ENCODE measurements at places on chromosomes 12 and 14.

DNA sequence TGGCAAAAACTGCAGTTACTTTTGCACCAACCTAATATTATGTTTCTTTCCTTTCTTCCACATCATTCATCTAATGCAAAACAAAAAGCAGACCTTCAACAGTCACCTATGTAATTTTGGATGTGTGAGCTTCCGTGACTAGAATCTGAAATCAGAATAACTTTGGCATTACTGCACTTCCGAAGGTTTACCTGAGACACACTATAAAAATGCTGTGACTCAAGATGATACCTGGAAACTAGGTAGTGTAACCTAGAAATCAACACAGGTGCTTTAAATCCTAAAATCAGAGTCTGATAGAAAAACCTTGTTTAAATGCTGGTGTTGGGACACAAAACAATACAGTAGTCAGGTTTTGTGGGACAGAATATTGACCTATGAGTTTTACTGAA is 2.2 kb downstream of the BTBD7 start:
- DNase-seq, result no peak

DNA sequence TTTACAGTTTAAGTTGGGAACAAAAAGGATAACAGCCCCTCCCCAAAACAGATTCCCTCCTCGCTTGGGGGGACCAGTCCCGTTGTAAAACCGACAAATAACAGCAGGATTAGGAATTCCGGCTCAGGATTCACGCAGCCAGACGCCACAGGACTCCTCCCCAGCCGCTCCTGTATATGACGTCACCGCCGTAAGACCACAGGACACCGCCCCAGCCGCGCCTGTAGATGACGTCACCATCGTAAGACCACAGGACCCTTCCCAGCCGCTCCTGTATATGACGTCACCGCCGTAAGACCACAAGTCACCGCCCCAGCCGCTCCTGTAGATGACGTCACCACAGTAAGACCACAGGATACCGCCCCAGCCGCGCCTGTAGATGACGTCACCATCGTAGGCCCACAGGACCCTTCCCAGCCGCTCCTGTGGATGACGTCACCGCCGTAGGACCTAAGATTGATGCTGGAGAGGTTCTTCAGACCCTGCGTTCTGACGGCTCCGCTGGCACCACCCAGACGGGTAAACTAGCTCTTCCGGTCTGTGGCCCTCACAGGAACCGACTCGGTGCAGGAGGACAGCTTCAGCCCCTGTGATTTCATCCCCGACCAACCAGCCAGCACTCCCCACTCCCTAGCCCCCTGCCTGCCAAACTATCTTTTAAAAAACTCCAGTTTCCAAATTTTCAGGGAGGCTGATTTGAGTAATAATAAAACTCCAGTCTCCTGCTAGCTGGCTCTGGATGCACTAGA is 43.9 kb upstream of the FBRSL1 start:
- DNase-seq, result peak; percentile 45

DNA sequence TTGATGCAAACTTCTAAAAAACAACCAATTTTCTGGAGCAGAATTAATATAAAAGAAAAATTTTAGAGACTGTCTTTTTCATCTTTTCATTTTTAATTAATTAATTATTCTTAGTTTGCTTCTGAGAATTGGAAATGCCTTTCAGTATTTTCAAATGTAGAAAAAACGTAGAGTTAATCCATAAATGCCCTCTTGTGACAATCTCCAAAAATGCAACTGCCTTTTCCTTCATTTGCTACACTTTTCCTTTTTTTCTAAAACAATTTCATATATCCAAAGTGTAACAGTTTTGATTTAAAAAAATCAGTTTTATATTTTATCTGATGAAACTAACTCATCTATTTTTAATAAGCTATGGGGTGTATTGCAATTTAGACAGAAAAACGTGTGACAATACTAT is 409.3 kb downstream of the PRKD1 start:
- DNase-seq, result peak; percentile 2

- DNase-seq, result no peak
Measured at GRCh38 chr12:82893896-82894295, 207.2 kb downstream of the TMTC2 start.

GRCh38 chr14:50242566-50243310 is 11.4 kb upstream of the SOS2 start:
- no peak for DNase-seq

- no peak for DNase-seq
Measured at GRCh38 chr12:132634411-132634990, 15.9 kb downstream of the P2RX2 start.

DNA sequence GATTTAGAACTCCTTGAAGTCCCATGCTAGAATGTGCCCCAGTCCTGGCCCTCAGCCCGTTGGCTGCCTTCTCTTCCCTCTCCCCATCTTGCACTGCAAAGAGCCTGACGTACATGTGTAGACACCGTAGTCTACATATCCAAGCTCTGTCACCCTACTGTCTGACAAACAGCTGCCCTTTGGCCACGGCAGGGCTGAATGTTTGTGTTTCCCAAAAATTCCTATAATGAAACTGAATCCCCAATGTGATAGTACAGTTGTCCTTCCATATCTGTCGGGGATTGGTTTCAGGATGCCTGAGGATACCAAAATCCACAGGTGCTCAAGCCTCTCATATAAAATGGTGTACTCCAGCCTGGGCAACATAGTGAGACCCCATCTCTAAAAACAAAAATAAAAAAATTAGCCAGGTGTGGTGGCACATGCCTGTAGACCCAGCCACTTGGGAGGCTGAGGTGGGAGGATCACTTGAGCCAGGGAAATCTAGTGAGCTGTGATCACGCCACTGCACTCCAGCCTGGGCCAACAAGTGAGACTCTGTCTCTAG is 12.3 kb upstream of the TFCP2 start:
- DNase-seq, result no peak

- DNase-seq, result no peak
Measured at GRCh38 chr12:102504280-102504679, 23.9 kb upstream of the IGF1 start.

DNA sequence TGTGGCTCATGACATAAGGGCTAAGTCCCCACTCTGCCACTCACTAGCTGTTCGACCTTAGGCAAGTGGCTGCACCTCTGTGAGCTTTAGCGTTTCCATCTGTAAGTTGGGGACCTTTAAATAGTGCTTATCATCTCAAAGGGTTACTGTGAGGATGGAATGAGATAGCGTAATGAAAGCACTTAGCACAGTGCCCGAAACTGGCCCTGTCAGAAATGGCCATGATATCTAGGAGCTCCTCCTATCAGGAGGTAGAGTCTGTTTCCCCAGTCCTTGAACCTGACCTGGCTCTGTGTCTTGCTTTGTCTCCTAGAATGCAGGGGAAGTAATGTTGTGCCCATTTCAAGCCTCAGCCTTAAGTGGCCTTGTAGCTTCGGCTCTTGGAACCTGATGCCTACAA is 211.0 kb downstream of the RBM19 start:
- no peak for DNase-seq

DNA sequence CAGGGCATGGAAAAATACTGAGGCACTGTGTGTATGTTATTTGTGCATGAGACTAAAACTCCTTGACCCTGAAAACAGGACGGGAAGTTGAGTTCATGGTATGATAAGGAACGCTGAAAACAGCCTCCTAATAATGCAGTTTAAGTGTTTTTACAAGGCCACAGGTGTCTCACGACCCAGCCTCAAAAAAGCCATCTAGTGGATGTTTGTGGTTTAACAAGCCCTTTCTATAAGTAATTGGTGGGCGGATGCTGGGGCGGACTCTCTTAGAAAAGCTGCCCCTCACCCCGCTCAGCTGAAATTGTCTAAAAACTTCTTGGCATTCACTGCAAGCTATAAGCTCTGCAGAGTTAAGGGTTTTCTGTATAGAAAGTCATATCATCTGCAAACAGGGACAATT is 184.5 kb downstream of the NUBPL start:
- DNase-seq, result no peak

DNA sequence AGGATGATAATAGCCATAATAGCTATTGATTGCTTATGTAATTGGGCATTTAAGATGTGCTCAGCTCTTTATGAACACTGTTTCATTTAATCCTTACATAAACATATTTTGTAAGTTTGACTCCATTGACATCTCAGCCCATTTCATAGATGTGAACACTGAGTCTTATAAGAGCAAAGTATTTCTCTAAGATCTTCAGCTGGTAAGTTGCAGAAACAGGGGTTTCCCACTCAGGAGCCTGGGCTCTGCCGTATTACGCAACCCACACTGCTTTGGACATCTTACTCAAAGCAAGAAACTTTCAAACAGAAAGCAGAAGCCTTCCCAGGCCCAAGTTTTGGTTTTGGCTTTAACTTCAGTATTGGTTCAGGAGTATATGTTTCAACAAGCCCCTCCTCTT is 705.1 kb downstream of the MED13L start:
- DNase-seq, result no peak

GRCh38 chr14:61048640-61049039 is 67.6 kb downstream of the SLC38A6 start:
- no peak for DNase-seq

DNA sequence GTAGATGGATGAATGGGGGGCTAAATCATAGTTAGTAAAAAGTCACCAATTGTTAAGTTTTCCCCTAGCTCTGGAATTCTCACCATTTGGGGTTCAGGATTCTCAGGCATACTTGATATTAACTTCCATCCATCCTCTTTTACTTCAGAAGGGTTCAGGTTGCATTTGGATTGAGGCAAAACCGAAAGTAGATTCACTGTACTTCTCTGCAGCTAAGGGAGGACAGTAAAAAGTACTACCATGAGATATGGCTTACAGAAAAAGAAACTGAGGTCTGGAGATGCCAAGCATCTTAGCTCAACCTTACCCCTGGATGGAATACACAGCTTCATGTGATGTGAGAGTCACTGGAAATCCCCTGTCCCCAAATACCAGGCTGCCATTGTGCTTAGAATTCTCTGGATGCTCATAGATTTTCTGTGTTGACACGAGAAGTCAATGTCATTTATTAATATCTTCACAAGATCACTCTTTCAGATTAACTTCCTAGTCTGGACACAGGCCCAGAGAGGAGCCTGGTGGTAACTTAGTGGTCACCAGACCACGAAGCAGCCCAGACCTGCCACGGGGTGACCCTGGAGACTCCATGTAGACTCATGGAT is 87.1 kb downstream of the SSPN start:
- DNase-seq, result no peak

GRCh38 chr14:71006200-71006563 is 98.9 kb downstream of the PCNX1 start:
- no peak for DNase-seq

DNA sequence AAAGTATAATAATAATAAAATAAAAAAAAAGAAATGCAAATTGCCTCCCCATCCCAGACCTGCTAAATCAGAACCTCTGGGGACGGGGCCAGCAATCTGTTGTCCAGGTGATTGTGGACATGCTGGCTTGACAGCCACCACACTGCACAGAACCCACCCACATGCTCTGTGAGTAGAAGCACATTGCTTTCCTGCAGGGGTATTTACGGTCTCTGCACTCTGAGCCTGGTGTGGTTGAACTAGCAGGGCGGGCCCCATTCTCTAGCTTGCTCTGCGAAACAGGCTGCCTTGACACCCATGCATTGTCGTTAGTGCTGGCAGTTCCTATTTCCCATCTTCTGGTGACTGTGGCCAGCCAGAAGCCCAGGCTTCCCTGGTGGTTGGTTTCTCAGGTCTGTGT is 24.5 kb downstream of the PRMT8 start:
- no peak for DNase-seq

DNA sequence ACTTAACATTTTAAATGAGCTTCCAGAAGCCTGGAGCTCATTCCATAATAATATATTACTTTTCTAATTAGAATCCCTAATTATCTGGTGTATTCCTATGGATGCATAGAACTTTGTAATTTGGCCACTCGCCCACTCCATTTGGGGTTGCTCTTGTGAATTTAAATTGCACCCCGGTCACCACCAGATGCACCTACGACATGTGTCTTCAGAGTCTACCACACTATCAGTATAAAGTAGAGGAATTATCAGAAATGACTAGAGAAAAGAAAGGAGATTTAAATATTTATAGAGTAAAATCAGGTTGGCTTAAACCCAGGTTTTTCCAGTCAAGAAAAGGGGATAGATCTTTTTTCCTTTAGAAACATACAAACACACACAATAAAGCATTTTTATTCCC is 145.8 kb upstream of the DCN start:
- DNase-seq, result no peak

DNA sequence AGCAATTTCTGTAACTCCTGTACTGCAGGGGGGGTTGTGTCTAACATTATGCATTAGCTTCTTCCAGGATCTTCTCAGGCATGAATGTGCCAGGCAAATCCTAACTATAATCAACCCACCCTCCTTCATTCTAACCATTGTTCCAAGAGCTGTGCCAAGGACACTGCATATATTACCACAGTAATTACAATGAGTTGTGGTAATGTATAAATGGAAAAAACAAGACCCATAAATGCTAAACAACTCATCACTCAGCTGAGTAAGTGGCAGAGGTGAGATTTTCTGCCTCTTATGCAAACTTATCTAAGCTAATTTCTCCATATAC is 80.6 kb downstream of the PRKD1 start:
- no peak for DNase-seq

DNA sequence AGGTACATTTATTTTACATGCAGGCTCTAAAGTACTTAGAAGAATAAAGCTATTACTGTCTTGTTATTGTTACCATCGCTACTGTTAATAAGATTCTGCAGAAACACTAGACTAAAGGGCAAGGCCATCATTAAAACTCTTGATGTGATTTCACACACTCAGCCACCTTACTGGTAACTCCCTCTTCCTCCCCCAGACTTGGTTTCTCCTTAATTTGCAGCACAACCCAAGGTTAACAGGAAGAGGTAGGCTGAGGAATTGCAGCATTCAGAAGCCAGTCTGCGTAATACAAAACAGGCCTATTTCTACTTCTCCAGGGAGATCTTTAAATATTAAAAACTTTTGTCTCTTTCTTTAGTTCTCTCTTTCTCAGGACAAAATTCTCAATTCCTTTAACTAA is 210.3 kb downstream of the BTG1 start:
- DNase-seq, result no peak

- DNase-seq, result no peak
Measured at GRCh38 chr14:66503532-66503931, 4.4 kb upstream of the GPHN start.

- DNase-seq, result no peak
Measured at GRCh38 chr12:22543246-22544037, 900 bp downstream of the C2CD5 start.

- DNase-seq, result no peak
Measured at GRCh38 chr14:32201816-32202490, at the start of gene RNU6-7. Gene RNU6-7 (plus strand): TSS chr14:32202045.

DNA sequence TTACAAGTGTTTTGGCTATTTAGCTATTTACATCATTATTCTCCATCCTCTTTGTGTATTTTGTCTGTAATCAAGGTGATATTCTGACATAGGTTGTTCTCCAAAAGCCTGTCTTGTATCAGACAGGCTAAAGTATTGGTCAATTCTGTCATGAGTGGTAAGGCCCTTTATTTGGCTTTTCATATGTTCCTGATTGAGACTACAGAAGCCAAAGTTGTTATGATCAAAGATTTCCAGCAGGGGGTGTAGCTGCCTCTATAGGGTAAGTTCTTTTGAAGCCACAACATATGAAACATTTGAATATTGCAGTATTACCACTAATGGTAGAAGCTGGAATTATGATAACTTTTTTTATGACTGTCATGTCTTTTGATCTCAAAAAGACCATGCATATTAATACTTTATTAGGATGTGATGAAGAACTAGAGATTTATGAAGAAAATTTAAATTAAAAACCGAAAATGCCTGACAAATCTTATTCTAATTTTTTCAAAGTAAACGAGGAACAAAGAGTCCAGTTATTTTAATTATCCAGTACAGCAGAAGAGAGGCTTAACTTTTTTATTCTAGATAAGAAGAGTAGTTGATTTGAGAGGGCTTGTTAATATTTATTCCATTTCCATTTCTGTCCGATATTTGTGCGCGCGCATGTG is 3.4 kb upstream of the ARHGAP5 start:
- peak; percentile 80 for DNase-seq

Measured in fibroblast of skin of back (primary cell).